ENCODE measurements at places on chromosomes 3 and 15.

- DNase-seq, result no peak
Measured at GRCh38 chr3:33137691-33138090, 23.9 kb downstream of the CRTAP start.

GRCh38 chr3:62622553-62623174 is 249.3 kb upstream of the FEZF2 start:
- no peak for DNase-seq

GRCh38 chr15:67755936-67756335 is 69.4 kb upstream of the SKOR1 start:
- DNase-seq, result no peak

- DNase-seq, result no peak
Measured at GRCh38 chr3:103308921-103309320, 874.1 kb downstream of the ZPLD1 start.

GRCh38 chr15:71312731-71313460 is 197.6 kb downstream of the THSD4 start:
- DNase-seq, result no peak

DNA sequence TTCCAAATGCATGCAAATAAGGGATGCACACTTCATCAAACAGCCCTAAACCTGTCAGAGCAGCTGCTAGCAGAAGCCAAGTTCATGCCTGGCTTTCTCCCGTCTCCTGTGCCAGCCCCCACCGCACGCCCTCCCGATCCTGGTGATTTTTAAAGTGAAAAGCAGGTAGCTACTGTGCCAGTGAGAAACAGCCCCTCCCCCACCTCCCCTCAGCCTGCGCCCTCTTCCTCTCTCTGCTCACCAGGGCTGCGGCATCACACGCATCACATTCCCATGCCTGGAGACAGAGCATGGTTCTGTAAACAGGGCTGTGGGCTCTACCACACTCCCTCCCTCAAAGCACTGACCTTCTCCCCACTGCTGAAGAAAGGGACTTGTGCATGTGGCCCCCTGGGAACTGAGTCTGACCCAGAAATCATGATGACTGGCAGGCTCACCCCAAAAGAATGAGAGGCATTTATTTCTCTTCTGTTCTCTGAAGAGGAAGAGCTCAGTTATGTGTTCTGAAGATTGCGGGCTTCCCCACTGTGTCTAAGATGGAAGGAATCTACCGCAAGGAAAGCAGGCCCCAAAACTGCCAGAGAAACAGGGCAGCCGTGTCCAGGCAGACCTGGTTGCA is 14.5 kb upstream of the SLC6A1 start:
- no peak for DNase-seq

DNA sequence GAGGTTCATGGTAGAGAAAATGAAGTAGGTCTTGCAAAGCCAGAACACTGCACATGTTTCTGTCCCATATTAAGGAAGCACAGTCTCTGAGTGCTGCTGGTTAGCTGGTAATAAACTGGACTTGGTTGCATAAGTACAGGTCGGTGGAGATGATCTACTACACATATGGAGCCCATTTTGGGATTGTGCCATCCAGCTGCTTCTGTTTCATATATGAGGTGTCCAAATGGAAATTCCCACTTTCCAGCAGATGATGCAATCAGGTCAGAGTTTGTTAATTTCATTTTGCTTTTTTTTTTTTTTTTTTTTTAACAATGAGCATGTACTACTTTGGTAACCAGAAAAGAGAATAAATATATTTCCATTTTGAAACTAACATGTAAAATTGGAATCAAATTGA is 122.6 kb downstream of the SATB1 start:
- DNase-seq, result no peak

DNA sequence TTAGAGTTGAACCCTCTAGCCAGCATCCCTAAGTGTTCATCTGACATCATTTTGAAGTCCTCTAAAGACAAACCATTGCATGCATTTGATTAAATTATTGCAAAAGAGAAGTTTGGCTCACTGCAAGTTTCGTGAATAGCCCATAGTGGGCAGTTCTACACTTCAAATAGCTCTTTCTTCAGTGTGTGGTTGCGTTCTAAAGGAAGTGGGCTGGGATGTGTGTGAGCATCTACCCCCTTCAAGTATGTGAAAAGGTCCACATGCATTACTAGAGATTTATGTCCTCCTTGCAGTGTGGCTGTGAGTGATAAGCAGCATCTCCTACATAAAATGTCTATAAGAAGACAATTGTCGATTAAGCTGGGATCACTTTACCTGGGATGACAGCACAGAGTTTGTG is 54.6 kb downstream of the SST start:
- no peak for DNase-seq

DNA sequence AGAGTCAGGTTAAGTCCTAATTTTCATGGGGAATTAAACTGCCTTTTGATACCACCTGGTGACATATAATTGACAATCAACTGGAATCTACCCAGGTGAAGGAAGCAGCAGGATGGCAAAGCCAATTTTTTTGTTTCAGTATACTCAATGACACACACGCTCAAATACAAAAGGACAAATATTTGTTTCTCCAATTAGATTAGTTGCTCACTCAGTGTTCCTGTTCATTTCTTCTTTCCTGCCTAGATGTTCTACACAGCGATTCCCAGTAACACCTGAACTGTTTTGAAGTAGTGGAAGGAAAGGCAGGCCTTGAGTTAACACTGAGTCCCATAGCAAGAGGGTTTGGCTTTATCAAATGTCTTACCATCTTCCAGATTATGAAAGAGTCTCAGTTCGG is 157.5 kb downstream of the PDZRN3 start:
- DNase-seq, result no peak

DNA sequence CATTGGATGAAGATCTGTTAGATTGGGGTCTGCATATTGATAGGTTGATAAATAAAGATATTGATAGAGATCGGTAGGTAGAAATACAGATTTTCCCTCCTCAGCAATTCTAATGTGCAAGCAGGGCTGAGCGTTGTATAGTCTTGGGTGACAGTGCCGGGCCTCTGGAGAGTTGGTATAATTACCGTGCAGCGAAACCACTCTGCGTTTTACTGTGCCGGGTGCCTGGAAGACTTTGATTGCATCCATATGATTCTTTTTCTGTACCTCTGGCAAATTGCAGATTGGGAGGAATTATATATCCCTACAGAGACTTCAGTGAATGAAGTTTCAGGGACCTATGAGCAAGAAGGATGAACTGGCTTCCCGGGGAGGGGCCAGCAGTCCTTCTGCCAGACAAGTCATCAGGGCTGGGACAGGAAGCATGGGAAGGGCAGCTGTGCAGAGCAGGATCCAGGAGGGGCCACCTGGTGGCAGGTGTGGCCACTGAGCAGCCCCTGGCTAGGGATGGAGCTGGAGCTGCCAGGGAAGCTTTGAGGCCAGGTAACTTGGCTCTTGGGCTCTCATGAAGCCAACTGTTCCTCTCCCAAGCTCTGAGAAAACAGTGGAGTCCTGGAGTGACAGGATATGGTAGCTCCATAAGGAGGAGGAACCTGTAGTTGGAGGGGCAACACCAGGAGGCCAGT is 132.5 kb downstream of the APBA2 start:
- no peak for DNase-seq

DNA sequence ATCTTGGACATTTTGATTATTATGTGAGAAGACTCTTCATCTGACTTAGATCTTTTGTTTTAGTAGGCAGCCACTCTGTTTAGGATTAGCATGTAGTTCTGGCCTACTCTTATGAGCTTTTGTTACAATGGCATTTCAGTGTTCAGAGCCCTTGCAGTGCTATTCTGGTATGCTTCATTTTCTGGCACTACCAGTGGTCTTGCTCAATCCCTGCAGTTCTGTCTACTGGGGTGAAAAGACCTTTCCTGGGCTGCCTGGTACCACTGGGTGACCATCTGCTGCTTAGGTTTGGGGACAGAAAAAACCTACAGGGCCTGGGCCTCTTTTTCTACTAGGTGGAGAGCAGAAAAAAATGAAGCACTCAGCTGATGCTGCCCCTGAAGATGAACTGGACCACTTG is 42.5 kb downstream of the IL16 start:
- no peak for DNase-seq

GRCh38 chr3:128849911-128850455 is 29.4 kb upstream of the ACAD9 start:
- no peak for DNase-seq

DNA sequence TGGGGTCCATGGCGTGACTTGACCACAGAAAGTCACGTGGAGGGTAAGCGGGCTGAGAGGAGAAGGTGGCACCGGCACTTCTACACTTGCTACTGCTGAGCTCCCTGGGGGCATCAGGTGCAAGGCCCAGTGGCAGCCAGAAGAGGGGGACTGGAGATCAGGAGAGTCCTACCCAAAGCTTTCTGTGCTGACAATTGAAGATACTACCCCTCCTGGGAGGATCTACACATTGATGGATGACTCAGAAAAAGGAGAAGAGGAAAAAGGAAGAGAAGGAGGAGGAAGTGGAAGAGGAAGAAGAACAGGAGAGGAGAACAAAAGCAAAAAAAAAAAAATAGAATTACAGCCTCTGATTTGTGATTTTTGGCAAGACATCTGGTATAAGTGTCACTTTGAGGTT is 41.2 kb downstream of the MYO5C start:
- no peak for DNase-seq

DNA sequence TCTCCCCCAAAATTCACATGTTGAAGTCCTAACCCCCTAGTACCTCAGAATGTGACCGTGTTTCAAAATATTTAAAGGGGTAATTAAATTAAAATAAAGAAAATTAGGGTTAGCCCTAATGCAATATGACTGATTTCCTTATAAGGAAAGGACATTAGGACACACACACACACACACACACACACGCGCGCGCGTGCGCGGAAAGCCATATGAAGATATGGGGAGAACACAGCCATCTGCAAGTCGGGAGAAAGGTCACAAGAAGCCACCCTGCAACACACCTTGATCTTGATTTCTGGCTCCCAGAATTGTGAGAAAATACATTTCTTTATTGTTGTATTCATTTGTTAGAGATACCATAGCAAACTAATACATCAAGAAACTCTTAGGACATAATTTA is 54.6 kb upstream of the STXBP5L start:
- no peak for DNase-seq

GRCh38 chr3:49674497-49674983 is 389 bp downstream of the APEH start:
- DNase-seq, result peak; percentile 62

- DNase-seq, result no peak
Measured at GRCh38 chr3:134274571-134274970, 23.9 kb upstream of the RYK start.

DNA sequence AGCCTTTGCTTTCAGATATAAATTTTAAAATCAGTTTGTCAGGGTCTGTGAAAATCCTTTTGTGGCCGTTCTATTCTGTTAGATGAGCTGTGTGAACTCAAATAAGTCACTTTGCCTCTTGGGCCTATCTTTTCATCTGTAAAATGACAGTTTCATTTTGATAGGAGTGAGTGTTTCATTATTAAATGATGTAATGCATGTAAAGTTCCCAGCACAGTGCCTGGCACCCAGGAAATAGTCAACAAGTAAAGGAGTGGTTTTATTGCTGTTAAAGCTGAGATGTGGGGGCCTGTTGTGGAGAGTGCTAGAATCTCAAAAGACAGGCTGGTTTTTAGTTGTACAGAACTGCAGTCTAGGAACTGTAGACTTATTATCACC is 394.5 kb upstream of the CFAP20DC start:
- DNase-seq, result no peak

- DNase-seq, result no peak
Measured at GRCh38 chr3:140117096-140117526, 182.1 kb downstream of the CLSTN2 start.

GRCh38 chr3:49906073-49906743 is 2.5 kb upstream of the MST1R start:
- DNase-seq, result no peak

GRCh38 chr3:102124704-102125103 is 275.4 kb downstream of the NFKBIZ start:
- DNase-seq, result no peak

DNA sequence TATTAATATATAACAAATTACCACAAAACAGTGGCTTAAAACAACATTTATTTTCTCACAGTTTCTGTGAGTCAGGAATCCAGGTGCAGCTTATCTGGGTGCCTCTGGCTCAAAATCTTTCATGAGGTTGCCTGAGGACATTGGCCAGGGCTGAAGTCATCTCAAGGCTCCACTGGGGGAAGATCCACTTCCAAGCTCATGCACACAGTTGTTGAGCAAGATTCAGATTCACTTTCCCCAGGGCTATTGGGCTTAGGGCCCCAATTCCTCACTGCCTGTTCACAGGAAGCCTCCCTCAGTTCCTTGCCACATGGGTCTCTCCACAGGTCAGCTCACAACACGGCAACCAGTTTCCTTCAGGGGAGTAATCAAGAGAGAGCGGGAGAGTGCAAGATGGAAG is 35.0 kb downstream of the RFTN1 start:
- no peak for DNase-seq

DNA sequence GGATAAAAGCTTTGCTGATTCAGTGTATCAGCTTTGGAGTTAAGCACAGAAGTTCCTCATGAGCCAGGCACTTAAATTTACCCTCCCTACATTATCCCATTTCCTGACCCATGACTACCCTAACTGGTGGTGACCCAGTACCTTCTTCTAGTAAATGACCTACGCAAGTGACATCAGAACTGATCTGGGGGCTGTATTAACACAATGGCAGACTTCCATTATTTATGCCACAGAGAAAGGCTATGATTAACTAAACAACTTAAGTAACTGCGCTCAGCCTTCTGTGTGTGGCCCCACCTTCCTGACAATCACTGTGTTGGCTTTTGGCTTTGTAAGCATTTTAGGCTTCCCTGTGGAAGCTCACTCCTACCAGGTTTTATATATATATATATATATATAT is 1.9 kb downstream of the MB21D2 start:
- no peak for DNase-seq

DNA sequence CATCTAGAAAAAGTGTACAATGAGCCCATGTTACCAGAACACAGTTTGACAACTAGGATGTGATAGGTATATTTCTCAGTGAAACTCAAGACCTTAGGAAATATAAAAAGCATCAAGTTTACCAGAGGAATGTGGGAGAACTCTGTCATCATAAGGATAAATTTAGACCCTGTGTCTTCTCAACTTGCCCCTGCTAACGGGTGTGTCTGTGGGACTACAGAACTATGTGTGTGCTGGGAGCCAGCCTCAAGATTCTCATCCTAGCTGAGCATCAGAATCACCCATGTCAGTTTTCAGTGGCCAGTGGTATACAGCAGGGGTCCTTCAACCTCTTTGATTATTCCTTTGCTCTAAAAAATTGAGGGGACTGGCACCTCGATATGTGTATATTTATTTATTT is 393.3 kb downstream of the PLCL2 start:
- no peak for DNase-seq

- no peak for DNase-seq
Measured at GRCh38 chr15:83163032-83163431, 44.6 kb downstream of the HDGFL3 start.

- no peak for DNase-seq
Measured at GRCh38 chr15:58154769-58155168, 16.6 kb downstream of the AQP9 start.

DNA sequence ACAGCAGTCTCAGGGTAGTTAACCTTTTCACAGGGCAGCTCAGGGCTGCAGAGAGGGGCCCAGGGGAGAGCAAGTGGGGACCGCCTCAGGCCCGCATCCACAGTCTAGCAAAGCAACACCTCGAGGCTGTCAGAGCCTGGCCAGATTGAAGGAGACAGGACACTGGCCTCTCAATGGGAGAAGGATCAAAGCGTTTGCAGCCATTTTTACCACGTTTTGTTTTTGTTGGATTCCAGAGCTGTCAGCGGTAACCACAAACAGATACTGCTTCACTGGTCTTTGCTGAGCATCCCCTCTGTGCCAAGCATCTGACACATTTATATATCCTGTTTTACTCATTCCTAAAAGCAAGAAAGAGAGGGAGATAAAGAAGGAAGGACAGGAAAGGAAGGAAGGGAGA is 153.8 kb downstream of the SHQ1 start:
- DNase-seq, result no peak
